ENCODE measurements at places on chromosomes 3 and 15.

GRCh38 chr3:79139395-79140068 is 628.3 kb downstream of the ROBO1 start:
- DNase-seq: no peak

GRCh38 chr3:13420045-13420830 is at the start of gene NUP210:
Gene NUP210, minus strand, starts transcription at chr3:13420322. Its CDS starts 96 bp downstream, at chr3:13420226.
- DNase-seq: no peak

DNA sequence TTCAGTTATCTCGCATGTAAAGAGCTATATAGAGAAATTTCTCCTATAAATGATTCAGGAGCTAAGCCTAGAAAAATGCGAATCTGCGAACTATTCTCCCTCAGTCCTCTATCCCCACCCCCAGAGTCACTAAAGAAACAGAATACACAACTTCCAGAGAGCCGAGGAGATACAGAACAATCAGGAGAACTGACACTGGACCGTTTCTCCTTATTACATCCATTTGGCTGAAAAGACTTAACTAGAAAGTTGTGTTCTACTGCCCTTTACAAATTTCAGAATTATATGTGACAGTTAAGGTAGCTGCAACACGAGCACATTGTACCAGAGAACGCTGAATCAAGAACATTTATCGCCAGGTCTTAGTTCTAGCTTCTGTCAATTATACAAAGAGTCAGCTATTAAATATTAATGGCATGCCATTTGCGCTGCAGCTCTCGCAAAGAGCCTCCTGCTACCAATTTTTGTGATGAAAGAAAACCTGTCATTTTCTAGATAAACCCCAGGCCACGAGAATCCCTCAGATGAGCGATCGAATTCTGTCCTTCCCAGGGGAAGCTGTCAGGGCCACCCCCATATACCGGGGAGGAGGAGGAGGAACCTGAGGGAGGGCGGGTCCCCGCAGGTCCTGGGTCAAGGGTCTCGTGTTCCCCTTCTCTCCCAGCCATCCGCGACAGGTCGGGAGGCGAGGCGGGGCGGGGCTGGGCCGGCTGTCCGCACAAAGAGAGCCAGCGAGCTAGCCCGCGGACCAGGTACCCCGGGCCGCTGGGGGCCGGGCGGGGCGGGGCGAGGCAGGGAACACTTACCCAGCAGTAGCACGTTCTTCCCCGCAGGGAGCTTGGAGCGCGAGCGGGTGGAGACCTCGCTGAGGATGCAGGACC is 878 bp downstream of the DYNC1LI1 start:
- no peak for DNase-seq

- DNase-seq: no peak
Measured at GRCh38 chr15:35491999-35492398, 54.0 kb downstream of the DPH6 start.

DNA sequence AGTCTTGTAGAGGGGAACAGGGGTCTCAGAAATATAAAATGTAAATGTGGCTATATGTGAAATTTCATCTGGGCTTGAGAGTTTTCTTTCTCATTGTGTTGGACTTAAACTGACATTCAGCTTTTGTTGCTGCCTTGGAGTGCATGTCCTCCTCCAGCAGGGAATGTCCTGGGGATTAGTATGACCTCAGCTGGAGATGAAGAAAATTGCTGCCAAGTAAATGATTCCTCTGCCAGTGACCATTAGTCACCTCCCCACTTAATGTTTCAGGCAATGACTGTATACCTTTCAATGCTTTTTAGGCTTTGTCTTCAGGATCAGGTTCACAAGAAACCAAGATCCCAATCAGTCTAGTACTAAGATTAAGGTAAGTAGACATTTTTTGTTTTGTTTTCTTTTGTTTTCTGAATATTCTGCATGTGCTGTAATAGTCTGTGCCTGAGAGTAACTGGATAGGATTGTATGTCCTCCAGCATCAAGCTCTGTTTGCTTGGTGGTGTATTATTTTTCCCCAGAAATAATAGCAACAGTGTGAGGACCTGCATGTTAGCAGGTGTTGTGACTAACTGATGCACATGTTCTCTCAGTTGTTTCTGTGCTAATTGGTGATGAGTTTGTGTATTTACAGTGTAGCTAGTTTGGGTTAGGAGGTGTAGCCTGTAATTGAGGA is 18.1 kb upstream of the SLC22A13 start:
- DNase-seq: peak; percentile 68

GRCh38 chr15:89666858-89667705 is 11.8 kb upstream of the KIF7 start:
- no peak for DNase-seq

- DNase-seq: no peak
Measured at GRCh38 chr3:37137516-37137915, 36.9 kb downstream of the LRRFIP2 start.

GRCh38 chr15:41994772-41995475 is 22.6 kb upstream of the EHD4 start:
- no peak for DNase-seq

DNA sequence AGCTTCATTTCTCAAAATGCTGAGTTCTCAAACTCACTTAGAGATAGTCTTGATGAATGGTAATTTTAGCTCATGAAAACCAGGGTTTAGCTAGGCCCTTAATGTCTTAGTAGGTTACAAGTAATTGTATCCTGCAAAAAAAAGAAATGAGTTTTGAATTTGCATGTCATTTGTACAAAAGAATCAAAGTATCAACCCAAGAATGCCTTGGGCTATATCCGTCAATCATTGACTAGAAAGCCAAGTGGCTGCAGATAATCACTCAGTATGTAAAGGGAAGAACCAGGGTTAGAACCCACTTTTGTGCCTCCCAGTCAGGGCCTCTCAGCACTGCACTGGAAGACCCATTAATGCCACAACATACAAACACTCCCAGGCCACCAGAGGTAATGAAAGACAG is 427.6 kb upstream of the MDFIC2 start:
- DNase-seq: no peak

DNA sequence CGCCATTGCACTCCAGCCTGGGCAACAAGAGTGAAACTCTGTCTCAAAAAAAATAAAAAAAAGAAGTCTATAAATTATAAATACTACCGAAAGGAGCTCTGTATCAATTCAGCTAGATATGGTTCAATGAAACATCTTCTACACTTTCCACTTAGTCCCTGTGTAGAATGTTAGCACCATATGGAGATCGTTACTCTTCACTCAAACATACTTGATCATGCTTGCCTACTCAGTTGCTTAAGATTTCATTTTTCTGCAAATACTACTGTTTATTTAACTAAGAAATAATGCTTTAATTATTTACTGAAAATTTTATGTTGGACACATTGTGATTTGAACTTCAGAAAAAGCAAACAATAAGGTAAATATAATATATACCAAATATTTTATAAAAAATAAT is 17.1 kb upstream of the NANOGP8 start:
- DNase-seq: no peak

DNA sequence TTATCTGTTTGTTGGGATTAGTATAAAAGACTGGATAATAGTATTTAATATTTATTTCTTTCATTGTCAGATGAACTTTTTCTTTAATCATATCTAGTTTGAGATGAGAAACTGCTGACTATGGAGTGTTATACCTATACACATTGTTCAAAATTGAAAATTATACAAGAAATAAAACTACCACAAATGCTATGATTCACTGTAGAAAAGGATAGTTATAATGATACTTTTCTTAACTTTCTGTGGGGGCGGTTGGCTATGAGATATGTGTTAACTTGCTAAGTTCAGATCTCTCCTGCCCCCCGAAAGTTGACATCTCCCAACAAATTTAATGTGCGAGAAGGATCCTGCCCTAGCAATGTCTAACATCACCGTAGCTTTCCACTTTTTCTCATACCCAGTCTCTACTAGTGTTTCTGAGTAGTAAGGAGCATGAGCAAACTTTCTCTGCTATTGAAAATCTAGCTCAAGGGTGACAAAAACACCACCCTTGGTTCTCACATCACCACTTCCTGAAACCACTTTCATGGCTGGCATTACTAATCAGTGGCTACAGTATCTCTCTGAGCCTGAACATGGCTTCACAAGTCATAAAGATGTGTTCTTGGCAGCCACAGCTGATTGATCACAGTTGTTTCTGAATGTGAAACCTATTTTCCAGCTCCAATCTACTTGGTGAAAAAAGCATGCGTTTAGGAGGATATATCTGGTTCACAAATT is 15.8 kb upstream of the SAMMSON start:
- DNase-seq: no peak

Data from cerebellar nuclear complex (tissue), 1 donor.